ENCODE measurements at places on chromosomes 3 and 15. TPM values are rescaled to one million over a fixed set of nuclear protein-coding genes. Genes with fewer than 3 reads are reported as not detected.

CHL1 gene
- total RNA-seq = not detected

ADAMTS7 gene
- 4.2 TPM for total RNA-seq

CD80 gene
- not detected for total RNA-seq

TTBK2 gene
- 3.5 TPM for total RNA-seq

CCK gene
- total RNA-seq = not detected

HTR3E gene
- total RNA-seq = not detected

ZNF660 gene
- not detected for total RNA-seq

- no peak for DNase-seq
- peaks cover 40% of the 10 kb centered on the region for H3K4me1 ChIP-seq
- peak overlapping the region; percentile 89 for H3K4me3 ChIP-seq
- peak overlapping the region; percentile 62 for H3K27ac ChIP-seq
Measured at GRCh38 chr3:184177331-184177731, 2.7 kb downstream of the AP2M1 start.

DNA sequence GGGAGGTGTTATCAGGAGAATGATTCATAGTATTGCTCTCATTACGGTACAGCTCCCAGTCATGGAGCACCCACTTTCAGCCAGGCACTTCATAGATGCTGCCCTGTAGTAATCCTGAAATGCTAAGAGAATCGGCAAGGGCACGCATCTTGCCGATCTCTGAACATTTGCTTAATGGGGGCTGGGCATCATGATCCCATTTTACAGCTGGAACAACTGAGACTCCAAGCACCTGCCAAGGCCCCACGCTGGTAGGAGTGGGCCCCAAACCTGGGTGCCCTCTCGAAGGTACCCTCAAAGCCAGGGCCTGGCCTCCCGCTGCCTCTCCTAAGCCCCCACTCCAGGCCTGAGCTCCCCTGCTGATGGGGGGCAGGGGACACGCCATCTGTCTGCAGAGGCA, 47.3 kb downstream of the RPN1 start:
- no peak overlapping the region for H3K27ac ChIP-seq
- no peaks in the 10 kb centered on the region for H3K27me3 ChIP-seq
- no peaks in the 10 kb centered on the region for H3K36me3 ChIP-seq

DNA sequence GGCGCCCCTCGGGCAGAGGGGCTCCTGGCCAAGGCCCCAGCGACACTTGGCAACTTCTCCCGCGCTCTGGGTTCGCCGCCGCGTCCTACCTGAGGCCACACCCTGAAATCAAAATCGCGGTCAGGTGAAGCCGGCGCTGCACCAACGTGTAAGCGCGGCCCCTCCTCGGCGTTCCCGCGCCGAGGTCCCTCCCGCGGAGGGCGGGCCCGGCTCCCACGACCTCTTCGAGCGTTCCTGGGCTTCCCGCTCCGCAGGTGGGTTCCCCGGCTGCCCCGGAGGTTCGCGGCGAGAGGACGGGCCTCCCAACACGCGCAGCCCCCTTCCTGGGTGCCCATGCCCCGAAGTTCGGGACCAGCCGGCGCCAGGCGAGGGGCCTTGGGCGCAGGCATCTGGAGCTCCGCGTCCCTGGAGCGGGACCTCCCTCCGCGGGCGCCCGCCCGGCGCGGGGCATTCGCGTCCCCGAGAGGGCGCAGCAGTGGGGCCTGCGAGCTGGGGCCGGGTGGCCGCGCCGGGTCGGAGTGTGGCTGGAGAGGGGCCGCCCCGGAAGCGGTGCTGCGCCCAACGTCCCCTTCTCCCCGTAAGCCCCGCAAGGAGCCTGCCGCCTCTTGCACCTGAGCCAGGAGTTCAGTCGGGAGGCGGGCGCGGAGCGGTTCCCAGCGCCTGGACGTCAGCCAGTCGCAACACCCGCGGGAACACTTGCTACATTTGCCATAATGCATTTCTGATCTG, 13.7 kb downstream of the PAK6 start:
- peak overlapping the region; percentile 87 for H3K4me3 ChIP-seq
- H3K36me3 ChIP-seq = no peaks in the 10 kb centered on the region
- peak; percentile 72 for DNase-seq
- no peak overlapping the region for H3K27ac ChIP-seq
- H3K4me1 ChIP-seq = peaks cover 36% of the 10 kb centered on the region

- no peaks in the 10 kb centered on the region for H3K36me3 ChIP-seq
- DNase-seq = peak; percentile 57
- peak overlapping the region; percentile 76 for H3K27ac ChIP-seq
- peaks cover 62% of the 10 kb centered on the region for H3K4me1 ChIP-seq
- H3K4me3 ChIP-seq = peak overlapping the region; percentile 71
Measured at GRCh38 chr3:71064291-71064955, 519.1 kb downstream of the FOXP1 start.

DNA sequence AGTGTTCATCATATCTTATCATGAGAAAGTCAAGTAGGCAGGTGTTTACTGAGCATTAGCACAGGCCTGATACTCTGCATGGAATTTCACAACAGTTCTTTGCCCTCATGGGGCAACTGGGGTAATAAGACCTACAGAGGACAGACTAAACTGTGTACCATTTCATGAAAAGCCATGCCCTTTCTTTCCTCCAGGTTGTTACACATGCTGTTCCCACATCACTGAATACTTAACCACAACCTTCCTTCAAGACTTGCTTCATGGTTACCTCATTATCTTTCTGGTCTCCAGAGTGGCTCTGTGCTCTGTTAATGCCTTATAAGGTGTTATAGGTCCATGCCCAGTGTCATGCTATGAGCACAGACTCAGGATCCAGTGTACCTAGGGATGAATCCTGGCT, 28.2 kb upstream of the RSL24D1 start:
- DNase-seq = no peak
- no peak overlapping the region for H3K4me3 ChIP-seq
- H3K27ac ChIP-seq = no peak overlapping the region
- peaks cover 8% of the 10 kb centered on the region for H3K4me1 ChIP-seq
- H3K27me3 ChIP-seq = no peaks in the 10 kb centered on the region
- H3K36me3 ChIP-seq = no peaks in the 10 kb centered on the region

- no peaks in the 10 kb centered on the region for H3K27me3 ChIP-seq
- no peak overlapping the region for H3K4me3 ChIP-seq
- peak; percentile 58 for DNase-seq
- no peaks in the 10 kb centered on the region for H3K4me1 ChIP-seq
- H3K27ac ChIP-seq = no peak overlapping the region
Measured at GRCh38 chr3:66816090-66816761, 181.9 kb upstream of the KBTBD8 start.

GRCh38 chr3:111107662-111108035, 36.0 kb downstream of the NECTIN3 start:
- no peaks in the 10 kb centered on the region for H3K4me1 ChIP-seq
- no peak overlapping the region for H3K27ac ChIP-seq
- no peaks in the 10 kb centered on the region for H3K36me3 ChIP-seq
- DNase-seq = no peak
- no peaks in the 10 kb centered on the region for H3K27me3 ChIP-seq

DNA sequence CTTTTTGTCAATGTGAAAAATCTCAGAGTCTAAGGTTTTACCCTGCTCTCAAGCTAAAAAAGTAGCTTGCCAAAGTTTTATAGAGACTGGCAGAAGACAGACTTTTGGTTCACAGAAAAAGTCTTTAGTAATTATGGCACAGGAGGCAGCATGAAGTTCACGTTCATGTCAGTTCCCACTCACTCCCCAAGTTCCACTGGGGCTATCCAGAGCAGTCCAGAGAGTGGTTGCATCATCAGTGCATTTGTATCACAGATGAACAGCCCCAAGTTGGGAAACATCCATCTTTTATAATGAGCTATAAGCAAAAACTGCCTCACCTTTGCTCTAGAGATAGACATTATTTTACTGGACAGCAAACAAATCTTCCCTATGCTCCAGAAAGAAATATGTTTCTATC, 454.1 kb upstream of the AGTR1 start:
- H3K27ac ChIP-seq = no peak overlapping the region
- H3K4me3 ChIP-seq = no peak overlapping the region
- H3K4me1 ChIP-seq = no peaks in the 10 kb centered on the region
- H3K27me3 ChIP-seq = no peaks in the 10 kb centered on the region

DNA sequence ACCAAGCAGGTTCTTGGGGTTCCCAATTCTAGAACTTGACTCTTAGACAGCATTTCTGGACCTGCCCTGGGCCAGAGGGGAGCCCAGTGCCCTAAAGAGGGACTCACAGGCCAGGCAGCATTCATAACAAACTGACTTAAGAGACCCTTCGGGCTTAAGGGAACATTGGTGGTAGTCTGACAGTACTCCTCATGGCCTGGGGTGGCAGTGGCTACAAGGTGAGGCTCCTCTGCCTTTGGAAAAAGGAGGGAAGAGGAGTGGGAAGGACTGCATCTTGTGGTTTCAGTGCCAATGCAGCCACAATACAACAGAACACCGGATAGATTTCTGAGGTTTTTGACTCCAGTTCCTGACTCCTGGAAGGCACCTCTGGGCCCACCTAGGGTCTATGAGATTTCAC, 172.2 kb upstream of the STRIT1 start:
- DNase-seq = no peak
- H3K27ac ChIP-seq = no peak overlapping the region
- H3K27me3 ChIP-seq = no peaks in the 10 kb centered on the region
- H3K4me1 ChIP-seq = no peaks in the 10 kb centered on the region
- no peak overlapping the region for H3K4me3 ChIP-seq
- no peaks in the 10 kb centered on the region for H3K36me3 ChIP-seq

- no peak overlapping the region for H3K4me3 ChIP-seq
- H3K36me3 ChIP-seq = no peaks in the 10 kb centered on the region
- no peak for DNase-seq
- no peaks in the 10 kb centered on the region for H3K27me3 ChIP-seq
Measured at GRCh38 chr15:80615361-80615736, 79.8 kb upstream of the ABHD17C start.

GRCh38 chr15:101568309-101568708, 78.8 kb upstream of the PCSK6 start:
- H3K27ac ChIP-seq = no peak overlapping the region
- H3K4me1 ChIP-seq = peaks cover 25% of the 10 kb centered on the region
- no peaks in the 10 kb centered on the region for H3K27me3 ChIP-seq
- H3K36me3 ChIP-seq = no peaks in the 10 kb centered on the region
- DNase-seq = peak; percentile 23
- H3K4me3 ChIP-seq = no peak overlapping the region

GRCh38 chr3:188734395-188734794, 437.4 kb upstream of the TPRG1 start:
- H3K4me3 ChIP-seq = no peak overlapping the region
- H3K36me3 ChIP-seq = no peaks in the 10 kb centered on the region
- H3K4me1 ChIP-seq = no peaks in the 10 kb centered on the region
- H3K27me3 ChIP-seq = no peaks in the 10 kb centered on the region

DNA sequence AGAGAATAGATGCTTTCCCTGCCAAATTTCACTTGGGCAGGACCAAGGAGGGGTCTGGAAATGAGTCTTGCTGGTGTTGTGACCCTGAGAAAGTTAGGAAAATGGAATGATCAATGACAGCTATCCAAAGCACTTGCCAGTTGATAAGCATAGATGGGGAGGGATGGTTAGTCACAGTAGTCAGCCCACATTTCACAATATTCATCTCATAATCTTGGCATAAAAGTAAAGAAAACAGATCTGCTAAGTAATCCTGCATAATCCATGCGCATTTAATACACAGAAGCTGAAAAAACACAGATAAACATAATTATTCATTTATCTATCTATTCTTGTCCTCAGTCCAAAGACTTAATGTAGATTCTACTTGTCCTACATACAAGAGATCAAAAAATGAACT, 184.1 kb downstream of the ZIC4 start:
- H3K27ac ChIP-seq = no peak overlapping the region
- no peaks in the 10 kb centered on the region for H3K36me3 ChIP-seq
- H3K27me3 ChIP-seq = peaks cover 24% of the 10 kb centered on the region
- H3K4me3 ChIP-seq = no peak overlapping the region
- DNase-seq = no peak
- no peaks in the 10 kb centered on the region for H3K4me1 ChIP-seq

- peaks cover 66% of the 10 kb centered on the region for H3K4me1 ChIP-seq
- H3K36me3 ChIP-seq = no peaks in the 10 kb centered on the region
- peak overlapping the region; percentile 69 for H3K27ac ChIP-seq
- no peaks in the 10 kb centered on the region for H3K27me3 ChIP-seq
- peak; percentile 98 for DNase-seq
- H3K4me3 ChIP-seq = 0 out of 2 replicates have a peak overlapping the region, but pooled peaks have one; percentile 1
Measured at GRCh38 chr3:111735243-111735758, 123.8 kb upstream of the PHLDB2 start.

- no peak overlapping the region for H3K4me3 ChIP-seq
- no peak overlapping the region for H3K27ac ChIP-seq
- H3K27me3 ChIP-seq = no peaks in the 10 kb centered on the region
- no peak for DNase-seq
Measured at GRCh38 chr3:16290827-16291196, 25.8 kb downstream of the OXNAD1 start.

- H3K4me1 ChIP-seq = no peaks in the 10 kb centered on the region
- peaks cover 51% of the 10 kb centered on the region for H3K36me3 ChIP-seq
- no peaks in the 10 kb centered on the region for H3K27me3 ChIP-seq
Measured at GRCh38 chr3:56654460-56654859, 28.6 kb downstream of the TASOR start.

GRCh38 chr3:11591391-11592282, 52.1 kb downstream of the VGLL4 start:
- no peak overlapping the region for H3K27ac ChIP-seq
- H3K4me3 ChIP-seq = no peak overlapping the region
- peaks cover 10% of the 10 kb centered on the region for H3K4me1 ChIP-seq
- H3K36me3 ChIP-seq = peaks cover 5% of the 10 kb centered on the region

DNA sequence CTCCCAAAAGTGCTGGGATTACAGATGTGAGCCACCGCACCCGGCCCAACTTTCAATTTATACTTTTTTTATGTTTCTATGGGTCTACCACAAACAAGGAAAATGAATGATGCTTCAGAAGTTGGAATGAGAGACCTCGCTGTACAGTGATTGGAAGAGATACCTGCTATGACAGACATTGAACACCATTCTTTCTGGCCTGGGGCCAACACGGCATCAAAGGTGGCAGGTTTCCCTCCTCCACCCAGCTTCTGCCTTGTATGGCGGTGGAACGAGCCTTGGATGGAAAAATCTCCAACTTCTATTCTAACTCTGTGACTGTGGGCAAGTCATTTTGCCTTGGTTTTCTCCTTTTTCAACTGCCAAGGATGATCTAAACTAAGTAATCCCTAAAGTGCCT, 117.8 kb upstream of the FAM174B start:
- DNase-seq = no peak
- H3K4me1 ChIP-seq = no peaks in the 10 kb centered on the region
- no peak overlapping the region for H3K27ac ChIP-seq
- no peaks in the 10 kb centered on the region for H3K27me3 ChIP-seq

- H3K36me3 ChIP-seq = no peaks in the 10 kb centered on the region
- H3K4me3 ChIP-seq = no peak overlapping the region
- H3K27me3 ChIP-seq = no peaks in the 10 kb centered on the region
Measured at GRCh38 chr3:121992601-121993560, 29.2 kb downstream of the ILDR1 start.

- no peaks in the 10 kb centered on the region for H3K36me3 ChIP-seq
- H3K27ac ChIP-seq = no peak overlapping the region
- peak; percentile 67 for DNase-seq
Measured at GRCh38 chr3:101836652-101837598, 12.4 kb upstream of the NFKBIZ start.

All from PC-3 (cell line).